ENCODE measurements at places on chromosomes 13 and 19.

GRCh38 chr13:24605923-24606372 is 74.3 kb upstream of the ATP12A start:
- DNase-seq, result no peak

GRCh38 chr19:3370728-3371591 is 4.6 kb downstream of the NFIC start:
- DNase-seq, result no peak

GRCh38 chr19:39825531-39826076 is 8.4 kb downstream of the DYRK1B start:
- DNase-seq, result no peak

DNA sequence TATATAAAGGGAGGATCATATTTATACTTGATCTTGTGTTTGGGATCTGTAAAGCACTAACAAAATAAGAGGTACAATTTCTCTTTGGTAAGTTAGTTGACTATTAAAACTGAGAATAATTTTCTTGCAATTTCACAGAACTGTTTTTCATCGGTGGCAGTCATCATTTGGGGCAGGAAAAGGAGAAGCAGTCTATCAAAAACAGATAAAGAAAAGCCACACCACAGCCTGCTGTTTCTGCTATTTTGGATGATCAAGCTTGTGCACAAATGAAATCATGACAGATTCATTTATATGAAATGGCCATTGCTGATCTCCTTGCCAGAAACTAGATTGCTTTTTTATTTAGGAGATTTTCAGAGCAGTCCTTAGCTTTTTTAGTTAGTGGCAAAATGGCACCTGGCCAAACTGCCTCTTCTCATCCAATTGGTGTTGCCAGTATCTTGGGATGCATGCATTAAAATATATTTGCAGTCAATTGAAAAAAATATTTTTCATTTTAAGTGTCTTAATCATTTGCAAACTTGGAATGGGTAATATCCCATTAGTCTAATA is 326.0 kb downstream of the HS6ST3 start:
- DNase-seq, result no peak

DNA sequence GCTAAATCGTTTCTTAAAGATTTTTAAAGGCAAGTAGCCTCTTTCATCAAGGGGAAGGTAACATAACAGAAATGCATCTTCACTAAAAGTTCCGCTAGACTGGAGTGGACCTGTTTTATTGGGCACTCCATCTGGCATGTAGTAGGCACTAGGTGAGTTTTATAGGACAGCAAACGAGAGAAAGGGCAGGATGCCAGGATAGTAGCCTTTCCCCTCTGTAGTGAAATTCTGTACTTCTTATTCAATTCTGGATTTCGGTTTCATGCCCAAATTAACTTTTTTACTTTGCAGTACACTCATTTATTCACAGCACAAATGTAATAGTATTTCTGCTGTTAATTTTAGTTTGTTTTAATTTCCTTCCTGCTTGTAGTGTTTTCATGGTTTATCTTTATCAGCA is 45.2 kb downstream of the GPR180 start:
- DNase-seq, result no peak

- peak; percentile 74 for DNase-seq
Measured at GRCh38 chr19:53365899-53366493, 491 bp downstream of the ZNF525 start.

- no peak for DNase-seq
Measured at GRCh38 chr19:28436320-28436719, 776.6 kb downstream of the UQCRFS1 start.

DNA sequence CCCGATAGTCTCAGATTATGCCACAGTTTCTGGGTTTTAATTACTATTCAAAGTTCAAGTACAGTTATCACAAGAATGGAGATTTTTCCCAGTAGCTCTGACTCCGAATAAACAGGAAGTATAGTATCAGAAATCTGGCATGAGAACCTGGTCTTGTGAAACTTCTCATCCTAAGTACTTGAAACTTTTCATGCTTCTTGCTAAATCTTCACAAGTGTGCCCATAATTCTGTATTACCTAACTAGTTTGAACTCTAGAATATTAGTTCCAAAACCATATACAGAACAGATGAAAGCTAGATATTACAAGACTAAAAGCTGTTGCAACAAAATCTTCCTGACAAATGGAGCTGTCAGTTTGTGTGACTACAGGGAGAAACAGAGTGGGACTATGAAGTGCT is 70.5 kb upstream of the CSNK1A1L start:
- DNase-seq, result no peak

DNA sequence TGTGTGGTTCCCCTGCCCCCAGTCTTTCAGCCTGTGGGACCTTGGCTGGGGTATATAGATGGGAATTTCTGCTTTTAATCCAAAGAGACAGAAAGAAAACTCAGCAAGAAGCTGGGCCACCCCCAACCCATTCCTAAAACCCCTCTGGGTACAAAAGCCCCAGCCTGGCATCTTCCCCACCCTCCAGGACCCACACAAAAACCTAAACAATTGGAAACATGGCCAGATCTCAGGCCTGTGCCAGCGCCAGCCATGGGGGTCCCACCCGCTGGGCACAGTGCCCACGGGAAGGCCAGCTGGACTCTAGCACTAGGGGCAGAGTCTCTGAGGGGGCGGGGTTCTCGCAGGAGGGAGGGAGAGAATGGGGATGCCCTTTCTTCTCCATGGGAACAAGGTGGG is 8.6 kb downstream of the LYL1 start:
- no peak for DNase-seq

- peak; percentile 73 for DNase-seq
Measured at GRCh38 chr13:36736119-36736726, 62.4 kb downstream of the SERTM1 start.

GRCh38 chr13:27928805-27929753 is 9.3 kb downstream of the PDX1 start:
- no peak for DNase-seq

GRCh38 chr13:41548910-41549309 is 91.6 kb downstream of the RGCC start:
- no peak for DNase-seq

GRCh38 chr19:5172859-5173630 is 167.6 kb downstream of the PTPRS start:
- no peak for DNase-seq

- DNase-seq, result no peak
Measured at GRCh38 chr13:35057858-35058257, 115.8 kb downstream of the NBEA start.

DNA sequence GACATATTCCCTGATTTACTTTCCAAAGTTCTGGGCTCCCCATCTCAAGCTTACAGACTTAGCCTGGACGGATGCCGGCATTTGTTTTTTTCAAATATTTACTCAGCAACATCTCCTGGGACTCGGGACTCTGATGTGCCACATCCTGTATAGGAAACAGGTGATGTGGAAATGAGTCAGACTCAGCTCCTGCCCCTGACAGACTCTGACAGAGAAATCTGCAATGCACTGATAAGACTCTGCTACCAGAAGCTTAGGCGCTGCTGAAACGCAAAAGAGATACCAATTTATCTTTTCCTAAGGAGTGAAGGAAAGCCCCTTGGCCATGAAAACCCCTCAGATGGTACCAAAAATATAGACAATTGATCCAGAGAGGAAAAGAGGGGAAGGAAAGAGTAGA is 16.2 kb downstream of the LAIR2 start:
- DNase-seq, result no peak

DNA sequence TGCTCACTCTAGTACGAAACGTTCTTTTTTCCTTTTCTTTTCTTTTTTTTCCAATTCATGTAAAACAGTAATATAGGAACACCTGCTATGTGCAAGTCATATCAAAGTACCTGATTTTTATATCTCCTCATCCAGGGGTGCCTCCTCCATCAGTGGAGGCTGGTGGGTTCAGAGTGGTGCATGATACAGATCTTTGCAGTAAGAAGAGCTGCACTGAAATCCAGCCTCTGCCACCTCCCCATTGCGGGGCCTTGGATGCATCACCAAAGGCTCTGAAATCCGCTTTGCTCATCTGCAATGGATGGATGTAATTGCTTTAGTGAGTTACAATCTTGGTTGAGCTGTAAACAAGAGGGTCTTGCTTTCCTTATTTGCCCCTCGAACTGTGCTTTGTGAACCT is 38.3 kb downstream of the GPR12 start:
- DNase-seq, result no peak

DNA sequence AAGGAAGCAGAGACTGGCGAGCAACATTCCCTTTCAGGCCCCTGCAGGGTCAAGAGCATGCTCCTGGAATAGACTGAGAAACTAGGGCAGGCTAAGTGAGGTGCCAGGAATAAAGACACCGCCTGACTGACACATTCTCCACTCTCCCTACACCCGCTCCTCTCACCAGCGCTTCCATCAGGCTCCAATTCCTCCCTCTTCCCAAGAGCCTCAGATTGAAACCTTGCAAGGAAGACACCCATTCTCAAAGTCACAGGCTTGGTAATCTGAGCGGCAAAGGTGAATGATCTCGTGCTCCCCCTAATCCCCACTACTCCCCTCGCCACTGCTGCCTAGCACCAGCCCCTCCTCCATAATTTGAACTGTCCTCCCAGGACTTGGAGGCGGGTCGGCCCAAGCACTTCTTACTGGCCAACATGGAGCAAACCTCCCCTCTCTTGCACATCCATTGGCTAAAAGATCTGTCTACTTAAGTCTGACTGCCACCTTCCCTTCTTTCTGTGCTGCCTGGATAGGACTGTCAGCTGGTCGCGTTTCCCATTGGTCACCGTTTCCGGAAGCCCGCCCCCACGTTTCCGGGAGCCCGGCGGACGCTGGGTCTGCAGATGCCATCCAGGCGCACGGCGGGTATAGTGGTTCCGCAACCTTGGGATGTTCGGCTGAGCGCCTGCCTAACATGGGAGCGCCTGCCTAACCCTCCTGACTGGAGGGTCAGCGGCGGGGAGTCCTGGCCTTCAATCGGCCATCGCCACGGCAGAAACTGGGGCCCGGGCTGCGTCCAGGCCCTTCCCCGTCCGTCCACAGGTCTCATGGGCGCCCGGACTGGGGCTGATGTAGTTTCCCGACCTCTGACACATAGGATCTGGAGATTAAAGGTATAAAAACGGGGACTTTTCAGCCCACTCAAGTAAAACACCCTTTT is 33.6 kb downstream of the ZNF383 start:
- no peak for DNase-seq

GRCh38 chr19:4744451-4745174 is 21.0 kb upstream of the DPP9 start:
- no peak for DNase-seq

- DNase-seq, result no peak
Measured at GRCh38 chr13:92612892-92613291, 613.7 kb upstream of the GPC6 start.

- DNase-seq, result no peak
Measured at GRCh38 chr19:47239152-47239551, 8.2 kb upstream of the BBC3 start.

DNA sequence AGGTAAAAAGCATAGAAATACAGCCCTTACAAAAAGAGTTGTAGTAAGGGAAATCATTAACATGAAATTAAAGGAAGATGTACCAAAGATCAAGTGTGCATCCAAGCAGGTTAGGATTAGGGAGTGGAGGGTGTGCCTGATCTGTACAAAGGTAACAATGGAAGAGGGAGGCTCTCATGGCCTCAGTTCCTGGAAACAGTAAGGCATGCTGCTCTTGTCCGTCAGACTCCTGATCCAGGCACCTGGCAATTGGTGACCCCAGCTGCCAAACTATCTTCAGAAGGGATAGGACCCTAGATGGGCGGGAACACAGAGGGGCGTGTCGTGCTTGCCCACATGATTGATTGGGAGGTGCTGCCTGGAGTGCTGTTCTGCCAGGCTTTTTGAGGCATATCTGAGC is 4.5 kb downstream of the TEX26 start:
- no peak for DNase-seq

GRCh38 chr13:103218253-103218652 is 152.0 kb upstream of the SLC10A2 start:
- DNase-seq, result no peak

DNA sequence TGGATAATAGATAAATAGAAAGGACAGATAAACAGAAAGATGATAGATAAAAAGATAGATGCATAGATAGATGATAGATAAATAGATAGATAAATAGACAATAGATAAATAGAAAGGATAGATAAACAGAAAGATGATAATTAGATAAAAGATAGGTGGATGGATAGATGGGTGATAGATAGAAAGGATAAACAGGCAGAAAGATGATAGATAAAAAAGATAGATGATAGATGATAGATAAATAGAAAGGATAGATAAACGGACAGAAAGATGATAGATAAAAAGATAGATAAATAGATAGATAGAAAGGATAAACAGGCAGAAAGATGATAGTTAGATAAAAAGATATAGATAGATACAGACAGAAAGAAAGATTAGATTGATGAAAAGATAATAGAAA is 92.3 kb upstream of the UQCRFS1 start:
- no peak for DNase-seq

GRCh38 chr19:46009530-46010510 is 13.0 kb downstream of the PGLYRP1 start:
- DNase-seq, result peak; percentile 86

- DNase-seq, result no peak
Measured at GRCh38 chr13:27138457-27139093, 33.0 kb downstream of the USP12 start.
